Muscle of back (tissue), 13 donors: ENCODE measurements at places on chromosomes 7 and 10. TPM values are rescaled to one million over a fixed set of nuclear protein-coding genes. Genes with fewer than 3 reads are reported as not detected.

GRCh38 chr7:2872296-2872874, 28.3 kb upstream of the GNA12 start:
- DNase-seq = no peak

DNA sequence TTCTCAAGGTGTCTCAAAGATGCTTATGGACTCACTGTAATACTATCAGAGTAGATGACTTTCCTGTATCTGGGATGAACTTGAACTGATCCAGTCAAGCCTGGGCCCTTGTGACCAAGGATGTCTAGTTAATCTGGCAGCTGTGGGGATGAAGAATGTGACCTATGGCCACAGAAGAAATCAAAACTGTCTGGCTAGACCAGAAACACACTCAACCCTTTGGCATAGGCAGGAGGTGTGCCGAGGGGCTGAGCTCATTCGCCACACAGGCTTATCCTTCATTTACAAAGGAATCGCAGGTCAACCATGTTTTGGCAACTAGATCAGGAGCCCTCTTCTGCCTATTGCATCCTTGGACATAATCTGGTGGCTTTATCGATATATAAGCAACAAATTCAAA, 110.6 kb downstream of the ATXN7L1 start:
- DNase-seq = no peak

- DNase-seq = no peak
Observed at GRCh38 chr7:38217672-38218071, 39.6 kb downstream of the STARD3NL start.

GRCh38 chr7:97461596-97461995, 270.3 kb upstream of the TAC1 start:
- DNase-seq = no peak

DNA sequence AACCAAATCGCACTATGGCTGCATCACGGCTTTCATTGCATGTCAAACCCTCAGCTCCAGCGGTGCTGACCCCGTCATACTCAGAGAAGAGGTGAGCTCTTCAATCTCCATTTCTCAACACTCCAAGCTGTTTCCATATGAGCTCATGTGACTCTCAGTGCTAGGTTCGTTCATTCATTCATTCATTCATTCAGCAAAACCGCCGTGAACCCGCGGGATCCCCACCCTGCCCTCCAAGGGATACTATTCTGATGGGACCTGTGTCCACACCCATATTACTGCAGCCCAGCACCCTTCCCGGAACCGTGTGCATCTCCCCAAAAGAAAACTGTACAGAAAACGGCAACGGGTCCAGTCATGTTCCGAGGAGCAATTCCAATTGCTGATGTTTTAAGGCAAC, 184.7 kb downstream of the DIP2C start:
- no peak for DNase-seq

DNA sequence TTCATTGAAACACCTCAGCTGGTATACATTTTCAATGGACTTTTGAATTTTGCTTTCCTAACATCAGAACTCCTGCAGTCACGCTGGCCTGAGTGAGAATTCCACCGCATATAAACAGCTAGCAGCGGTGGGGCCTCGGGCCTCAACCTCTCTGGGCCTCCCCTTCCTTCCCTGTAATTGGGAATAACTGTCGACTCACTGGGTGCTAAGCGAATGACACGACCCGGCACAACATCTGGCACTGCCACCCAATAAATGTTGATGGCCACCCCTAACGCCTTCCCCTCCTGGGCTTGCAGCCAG, 670 bp downstream of the RCC1L start:
- DNase-seq = no peak

GRCh38 chr7:114718861-114719260, 203.0 kb upstream of the MDFIC start:
- DNase-seq = no peak

DNA sequence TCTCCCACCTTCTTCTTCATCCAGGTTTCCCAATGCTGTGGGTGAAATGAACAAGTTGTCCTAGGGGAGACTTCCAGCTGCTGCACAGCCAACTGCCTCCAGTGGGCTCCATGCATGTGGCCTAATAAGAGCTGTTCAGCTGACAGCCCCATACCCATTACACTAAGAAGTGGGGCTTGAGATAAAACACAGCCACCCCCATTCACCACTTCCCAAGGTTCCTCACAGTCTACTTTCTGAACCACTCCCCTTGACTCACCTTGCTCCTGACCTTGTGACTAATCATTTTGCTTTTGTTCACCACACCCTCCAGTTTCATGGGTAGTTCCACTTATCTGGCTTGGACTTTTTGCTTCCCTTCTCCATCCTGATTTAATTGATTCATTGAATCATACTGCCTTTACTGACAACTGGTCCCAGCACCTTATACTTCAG, 119.3 kb downstream of the CABCOCO1 start:
- DNase-seq = no peak

GRCh38 chr7:42012786-42013360, 224.1 kb downstream of the GLI3 start:
- no peak for DNase-seq

- peak; percentile 84 for DNase-seq
Observed at GRCh38 chr7:42493436-42494198, 256.6 kb upstream of the GLI3 start.

- DNase-seq = no peak
Observed at GRCh38 chr10:101940916-101941315, 97.3 kb upstream of the KCNIP2 start.

- no peak for DNase-seq
Observed at GRCh38 chr10:43900571-43900970, 251.9 kb upstream of the ZNF32 start.

- no peak for DNase-seq
Observed at GRCh38 chr10:30103595-30104320, 44.4 kb upstream of the JCAD start.

- no peak for DNase-seq
Observed at GRCh38 chr10:102066399-102067088, 1.4 kb downstream of the HPS6 start.

GRCh38 chr7:51014811-51015210, 232.1 kb upstream of the GRB10 start:
- no peak for DNase-seq

- no peak for DNase-seq
Observed at GRCh38 chr10:2839081-2839725, 228.1 kb upstream of the PFKP start.

GRCh38 chr7:147912291-147912690, 678.3 kb upstream of the C7orf33 start:
- DNase-seq = no peak

DNA sequence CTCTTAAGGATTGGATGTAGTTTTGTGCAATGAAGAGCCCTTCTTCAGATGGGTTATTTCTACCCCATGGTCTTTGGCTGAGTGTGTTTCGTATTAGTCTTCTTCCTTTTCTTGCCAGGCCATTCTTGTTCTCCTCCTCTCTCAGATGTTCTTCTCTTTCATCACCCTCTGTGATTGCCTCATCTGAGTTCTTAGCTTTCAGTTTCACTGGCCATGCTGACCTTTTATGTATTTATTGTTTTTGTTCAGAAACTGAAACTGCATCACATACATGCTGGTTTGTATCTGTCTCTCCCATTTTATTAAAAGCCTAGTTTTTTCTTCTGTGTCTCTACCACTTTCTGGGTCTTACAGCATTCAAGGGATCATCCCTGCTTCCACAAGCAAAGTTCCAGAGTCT, 21.7 kb upstream of the PCGF5 start:
- DNase-seq = no peak

DNA sequence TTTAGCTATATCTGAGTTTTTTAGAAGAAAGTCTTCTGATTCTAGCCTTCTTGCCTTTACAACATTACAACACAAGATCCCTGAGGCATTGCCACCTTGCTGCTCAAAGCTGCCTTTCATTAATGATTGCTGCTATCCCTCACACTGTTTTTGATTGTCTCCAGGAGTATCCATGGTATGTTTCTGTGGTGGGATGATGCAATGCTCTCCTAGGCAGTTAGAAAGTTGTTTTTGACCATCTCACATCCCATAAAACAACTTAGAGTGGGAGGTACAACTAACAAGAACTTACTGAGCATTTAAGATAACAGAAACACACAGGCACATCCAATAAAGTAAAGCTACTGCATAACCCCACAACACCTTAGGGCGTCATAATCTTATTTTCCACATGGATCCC, 1156.0 kb upstream of the LRRTM3 start:
- DNase-seq = no peak

GRCh38 chr7:504221-505111, 15.2 kb downstream of the PDGFA start:
- DNase-seq = no peak

GRCh38 chr10:91350651-91351081, 59.5 kb upstream of the HECTD2 start:
- no peak for DNase-seq

- no peak for DNase-seq
Observed at GRCh38 chr10:86596266-86596665, 58.1 kb upstream of the OPN4 start.

DNA sequence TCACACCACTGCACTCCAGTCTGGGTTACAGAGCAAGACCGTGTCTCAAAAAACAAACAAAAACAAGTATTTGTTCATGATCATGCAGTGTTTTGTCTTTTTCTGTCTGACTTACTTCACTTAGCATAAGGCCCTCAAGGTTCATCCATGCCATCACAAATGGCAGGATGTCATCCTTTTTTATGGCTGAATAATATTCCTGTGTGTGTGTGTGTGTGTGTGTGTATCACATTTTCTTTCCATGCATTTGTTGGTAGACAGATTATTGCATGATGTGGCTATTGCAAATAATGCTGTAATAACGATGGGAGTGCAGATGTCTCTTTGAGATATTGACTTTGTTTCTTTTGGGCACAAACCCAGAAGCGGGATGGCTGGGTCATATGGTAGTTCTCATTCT, 14.3 kb upstream of the MNX1 start:
- DNase-seq = no peak

DNA sequence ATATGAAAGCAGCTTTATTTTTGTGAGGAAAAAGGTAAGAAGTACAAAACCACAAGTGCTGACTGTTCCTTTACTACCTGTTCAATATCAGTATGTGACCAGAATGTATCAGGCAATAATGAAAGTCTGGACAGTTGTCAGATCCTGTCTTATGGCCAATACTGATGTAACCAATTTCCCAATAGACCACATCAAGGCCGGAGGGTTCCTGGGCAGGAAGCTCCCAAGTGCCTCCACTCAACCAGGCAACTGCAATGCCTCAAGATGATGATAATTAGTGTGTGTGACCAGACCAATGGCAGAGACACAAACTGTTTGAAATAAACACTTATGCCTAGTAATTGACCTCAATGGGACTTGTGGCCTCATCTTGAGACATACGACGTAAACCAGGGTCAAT, 149.4 kb upstream of the ASAH2 start:
- no peak for DNase-seq

DNA sequence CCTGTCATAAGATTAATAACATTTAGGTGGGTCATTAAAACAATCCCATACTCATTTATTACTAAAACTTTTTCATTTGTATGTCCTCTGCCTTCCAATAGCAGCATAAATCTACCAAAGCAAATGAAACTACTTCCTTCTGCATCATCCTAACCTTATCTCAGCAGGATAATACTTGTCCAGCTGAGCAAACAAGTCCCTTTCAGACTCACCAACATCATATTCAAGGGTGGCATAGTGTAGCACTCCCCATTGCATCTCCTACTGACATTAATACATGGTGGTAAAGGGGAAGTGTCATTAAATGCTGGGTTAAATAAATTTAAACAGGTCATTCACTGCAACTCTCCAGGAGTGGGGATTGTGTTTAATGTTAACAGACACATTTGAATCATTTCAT, 3.4 kb upstream of the MINDY3 start:
- DNase-seq = no peak

DNA sequence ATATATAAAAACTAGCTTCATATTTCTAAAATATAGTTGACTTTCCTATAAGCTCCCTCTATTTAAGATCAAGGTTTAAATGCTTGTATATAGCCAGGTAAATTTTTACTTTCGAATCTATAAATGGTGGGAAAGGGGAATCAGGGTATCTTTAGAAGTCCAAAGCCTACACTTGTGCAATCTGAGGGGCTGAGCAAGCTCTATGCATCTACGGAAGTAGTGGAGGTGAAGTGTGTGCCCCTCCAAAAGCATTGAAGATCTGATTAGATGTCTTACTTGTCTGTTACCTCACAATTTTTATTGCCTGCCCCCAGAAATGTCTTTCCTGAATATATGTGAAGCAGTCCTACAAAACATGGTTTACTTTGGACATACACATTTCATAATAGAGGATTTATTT, 1.6 kb downstream of the AKAP9 start:
- no peak for DNase-seq

GRCh38 chr10:58856508-58857240, 319.8 kb upstream of the PHYHIPL start:
- peak; percentile 83 for DNase-seq

DNA sequence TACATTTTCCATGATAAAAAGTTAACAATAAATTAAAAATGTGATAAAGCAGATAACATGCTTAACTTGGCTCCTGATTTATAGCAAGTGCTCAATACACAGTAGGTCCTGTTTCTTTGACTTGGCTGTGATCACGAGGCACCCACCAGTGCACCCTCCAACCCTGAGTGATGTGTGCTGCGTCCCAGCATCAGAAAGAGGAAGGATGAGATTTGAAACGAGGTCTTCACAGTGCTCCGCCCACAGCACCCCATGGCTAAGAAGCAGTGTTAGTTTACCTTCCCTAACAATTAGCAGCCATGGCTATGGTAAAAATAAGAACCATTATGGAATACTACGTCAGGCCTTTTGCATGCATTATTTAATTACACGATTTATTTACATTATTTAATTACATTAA, 292.0 kb upstream of the ZMIZ1 start:
- DNase-seq = no peak

- no peak for DNase-seq
Observed at GRCh38 chr10:21327289-21327993, 198.0 kb downstream of the SKIDA1 start.

DNA sequence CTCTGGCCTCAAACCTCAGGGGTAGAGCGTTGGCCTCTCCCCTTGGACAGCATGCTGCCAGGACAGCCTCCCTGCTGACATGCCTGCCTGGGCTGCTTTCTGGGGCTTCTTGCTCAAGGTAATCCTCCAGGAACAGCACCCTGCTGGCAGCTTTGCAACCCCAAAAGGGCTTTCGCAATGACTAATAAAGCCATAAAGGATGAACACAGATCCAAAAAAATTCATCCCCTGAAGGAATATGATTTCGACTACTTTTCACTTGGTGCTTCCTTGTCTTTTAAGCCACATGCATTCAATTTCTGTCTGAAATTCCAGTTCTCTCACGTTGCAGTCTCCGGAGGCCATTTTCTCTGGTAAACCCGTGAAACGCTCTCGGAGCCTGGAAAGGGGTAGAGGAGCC, 15.1 kb upstream of the SH3PXD2A start:
- DNase-seq = peak; percentile 43

GRCh38 chr7:85274454-85274853, 87.6 kb upstream of the SEMA3D start:
- DNase-seq = no peak

Gene FOXP2
- polyA plus RNA-seq = 12.7 TPM

Gene HOXA1
- 0.75 TPM for polyA plus RNA-seq

Gene TBX20
- not detected for polyA plus RNA-seq

Gene C7orf33
- polyA plus RNA-seq = 1.7 TPM

Gene ARHGAP22
- 1.2 TPM for polyA plus RNA-seq

Gene ODAD2
- 1.8 TPM for polyA plus RNA-seq

Gene ZNF12
- polyA plus RNA-seq = 24.4 TPM

Gene HABP2
- 0.17 TPM for polyA plus RNA-seq

Gene BLNK
- 1.8 TPM for polyA plus RNA-seq

Gene CLEC5A
- polyA plus RNA-seq = 0.49 TPM

Gene ASB10
- polyA plus RNA-seq = 3.0 TPM

Gene SKIDA1
- 3.6 TPM for polyA plus RNA-seq

Gene CHAT
- not detected for polyA plus RNA-seq

Gene DPCD
- 16.9 TPM for polyA plus RNA-seq

Gene ADAM12
- polyA plus RNA-seq = 31.7 TPM

Gene TEX36
- not detected for polyA plus RNA-seq

Gene PLCE1
- 41.1 TPM for polyA plus RNA-seq

Gene SYCE1
- not detected for polyA plus RNA-seq

Gene THSD7A
- polyA plus RNA-seq = 4.1 TPM

Gene TMEM184A
- 1.0 TPM for polyA plus RNA-seq
